Fibroblast of mammary gland (primary cell): ENCODE measurements at places on chromosomes 2 and 18.
A peak's percentile ranks its signal among the peaks of the same experiment; 100 is the strongest.

GRCh38 chr2:212328136-212328535, 210.5 kb downstream of the ERBB4 start:
- DNase-seq, result no peak

DNA sequence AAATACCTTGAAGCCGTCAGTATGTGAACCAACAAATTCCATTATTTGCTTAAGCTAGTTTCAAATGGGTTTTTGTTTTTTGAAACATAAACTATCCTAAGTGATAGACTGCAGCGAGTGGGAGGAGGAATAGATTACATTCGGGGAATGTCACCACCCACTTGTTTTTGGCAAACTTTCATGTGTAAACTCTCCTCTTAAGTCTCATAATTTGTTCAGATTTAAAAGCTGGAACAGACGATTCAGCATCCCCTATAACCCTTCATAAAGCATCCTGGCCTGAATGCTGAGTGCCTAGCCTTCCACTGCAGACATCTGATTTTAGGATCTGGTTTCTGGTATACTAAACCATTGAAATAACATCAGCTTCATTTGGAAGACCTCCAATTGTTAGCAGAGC, 51.0 kb downstream of the CPO start:
- DNase-seq, result peak; percentile 20

GRCh38 chr2:228707846-228708245, 526.4 kb upstream of the SPHKAP start:
- no peak for DNase-seq

- no peak for DNase-seq
These were observed 113.7 kb downstream of the B3GNT2 start for GRCh38 chr2:62309465-62310091.

GRCh38 chr2:69641887-69642708, 1.4 kb downstream of the AAK1 start:
- DNase-seq, result no peak
